ENCODE measurements at places on chromosomes 6 and 20.

GRCh38 chr6:25174678-25175077 lies 104.5 kb upstream of the CARMIL1 start:
- no peak for DNase-seq

DNA sequence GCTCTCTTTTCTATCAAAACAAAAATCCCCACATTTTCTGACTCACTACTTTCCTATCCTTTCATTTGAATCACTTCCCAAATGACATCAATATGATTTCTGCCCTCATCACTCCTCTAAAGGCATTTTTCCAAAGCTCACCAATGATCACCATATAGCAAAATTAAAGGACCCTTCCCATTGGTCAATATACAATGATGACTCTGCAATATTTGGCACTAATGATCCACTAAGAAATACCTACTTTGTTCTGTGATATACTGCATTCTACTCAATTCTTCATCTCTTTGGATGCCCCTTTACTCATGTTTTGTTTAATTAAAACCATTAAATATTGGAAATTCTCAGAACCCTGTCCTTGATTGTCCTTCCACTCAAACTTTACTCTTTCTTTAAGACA lies 200.3 kb upstream of the PTCHD4 start:
- no peak for DNase-seq

DNA sequence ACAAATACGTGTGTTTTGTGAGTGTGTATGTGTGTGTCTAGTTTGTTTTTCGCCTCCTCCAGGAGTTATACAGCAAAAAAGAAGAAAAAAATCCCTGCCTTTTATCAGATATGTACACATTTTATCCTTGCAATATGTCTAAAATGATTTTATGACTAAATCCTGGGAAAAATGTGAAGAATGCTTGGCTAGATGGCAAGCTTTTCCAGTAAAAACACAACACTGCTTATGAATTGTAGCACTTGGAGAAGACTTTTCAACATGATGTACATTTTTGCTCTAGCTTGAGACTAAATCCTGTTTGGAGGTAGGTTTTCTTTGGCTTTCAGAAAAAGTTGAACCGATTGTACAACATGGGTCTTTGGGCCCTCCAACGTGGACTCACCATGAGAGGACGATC lies 160.2 kb downstream of the GMPR start:
- DNase-seq = no peak

GRCh38 chr6:36224918-36225461 lies 28.4 kb downstream of the BRPF3 start:
- DNase-seq = no peak

DNA sequence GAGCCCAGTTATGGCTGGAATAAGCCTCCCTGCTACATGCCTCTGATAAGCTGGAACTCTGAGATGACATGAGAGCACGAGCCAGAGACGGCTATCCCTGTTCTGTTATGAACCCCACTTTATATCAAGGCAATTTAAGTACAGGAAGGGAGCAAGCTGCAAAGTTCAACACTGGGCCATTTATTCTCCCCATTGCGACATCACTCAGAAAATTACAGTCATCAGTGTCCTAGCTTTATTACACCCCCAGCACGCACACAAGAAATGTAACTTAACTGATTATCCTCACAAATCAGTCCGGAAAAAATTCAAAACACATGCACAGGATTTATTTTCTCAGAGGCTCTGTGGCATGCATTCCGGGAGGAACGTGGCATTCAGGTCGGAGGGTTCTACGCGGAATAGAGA lies 125.3 kb upstream of the SLC2A12 start:
- no peak for DNase-seq

DNA sequence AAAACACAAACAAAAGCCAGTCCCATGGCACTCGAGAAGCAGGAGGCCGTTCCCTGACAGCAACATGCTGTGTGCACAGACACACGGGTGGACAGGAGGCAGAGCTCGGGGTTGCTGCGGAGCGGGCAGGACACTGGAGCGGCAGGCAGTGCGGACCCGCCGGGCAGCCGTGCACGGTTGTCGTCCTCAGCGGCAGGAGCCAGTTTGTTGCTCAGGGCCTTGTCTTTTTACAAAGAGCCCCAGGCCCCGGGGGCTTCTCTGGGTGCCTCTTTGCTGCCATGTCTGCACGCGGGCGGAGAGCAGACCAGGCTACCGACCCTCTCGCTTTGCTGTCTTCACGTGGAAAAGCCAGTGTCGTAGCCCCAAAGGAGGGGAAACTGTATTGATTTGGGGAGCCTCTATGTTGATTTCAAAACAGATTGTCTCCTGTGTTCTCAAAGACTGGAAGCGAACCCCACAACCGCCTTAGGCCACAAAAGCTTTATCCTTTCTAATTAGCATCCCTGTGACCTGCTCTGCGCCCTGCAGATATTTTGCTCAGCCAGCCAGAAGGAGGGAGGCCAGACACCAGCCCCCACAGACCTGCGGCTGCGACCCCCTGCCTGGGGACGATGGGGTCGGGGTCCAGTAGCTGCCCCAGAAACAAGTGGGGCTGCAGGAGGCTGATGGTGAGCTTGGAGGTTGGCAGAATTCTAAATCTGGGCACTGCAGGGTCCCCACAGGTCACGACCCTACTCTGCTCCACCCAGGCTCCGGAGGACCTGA lies 50.2 kb downstream of the ERMARD start:
- no peak for DNase-seq

- no peak for DNase-seq
Observed at GRCh38 chr20:12821249-12821648, 187.5 kb upstream of the SPTLC3 start.

- DNase-seq = no peak
Observed at GRCh38 chr6:79186564-79186963, 47.9 kb downstream of the HMGN3 start.

GRCh38 chr6:291204-291696 lies 1.0 kb upstream of the DUSP22 start:
- DNase-seq = no peak

GRCh38 chr6:786946-787763 lies 94.2 kb upstream of the EXOC2 start:
- no peak for DNase-seq

DNA sequence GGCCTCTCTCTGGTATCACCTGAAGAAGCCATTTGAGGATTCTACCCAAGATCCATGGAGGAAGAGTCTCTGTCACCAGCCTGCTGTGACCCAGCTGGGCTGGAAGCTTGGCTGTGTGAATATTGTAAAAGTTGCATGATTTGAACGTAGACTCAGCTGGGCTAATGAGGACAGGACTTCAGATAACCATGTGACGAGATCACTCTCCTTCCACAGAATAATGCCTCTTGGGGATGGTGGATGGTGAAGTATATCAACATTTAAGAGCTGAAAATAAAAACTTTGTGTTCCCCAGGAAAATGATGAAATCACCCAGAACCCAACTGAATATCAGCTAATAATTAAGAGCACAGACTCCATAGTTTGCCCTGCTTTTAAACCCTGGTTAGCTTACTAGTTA lies 427.9 kb downstream of the CD83 start:
- DNase-seq = no peak

DNA sequence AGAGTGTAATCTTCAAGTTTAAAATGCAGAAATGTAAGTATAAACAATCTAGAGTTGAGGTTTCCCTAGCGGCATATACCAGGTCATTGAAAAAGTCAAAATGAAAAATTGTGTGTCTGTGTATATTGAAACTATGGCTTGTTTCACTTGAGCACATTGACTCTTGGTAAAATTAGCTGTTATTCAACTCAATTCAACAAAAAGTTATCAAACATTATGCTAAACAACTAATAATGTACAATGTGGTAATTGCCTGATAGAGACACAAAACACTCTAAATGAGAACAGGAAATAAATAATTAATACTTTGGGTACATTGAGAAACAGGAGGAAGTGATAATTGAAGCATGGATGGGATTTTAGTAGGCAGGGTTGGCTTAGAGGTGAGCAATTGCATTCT lies 444.8 kb downstream of the CDKAL1 start:
- no peak for DNase-seq

DNA sequence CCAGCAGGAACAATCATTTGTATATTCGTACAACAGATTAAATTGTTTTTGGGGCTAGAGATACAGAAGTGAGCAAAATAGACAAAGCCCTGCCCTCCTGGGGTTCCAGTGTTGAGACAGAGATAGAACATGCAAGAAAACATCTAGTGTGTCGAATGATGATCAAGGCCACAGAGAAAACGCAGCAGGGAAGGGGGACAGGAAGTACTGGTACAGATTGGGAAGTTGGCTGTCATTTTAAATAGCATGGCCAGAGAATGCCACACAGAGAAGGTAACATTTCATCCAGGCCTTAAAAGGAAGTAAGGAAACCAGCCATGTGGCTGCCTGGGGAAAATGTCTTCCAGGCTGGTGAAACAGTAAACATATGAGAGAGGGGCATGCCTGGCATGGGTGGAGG lies 202.6 kb upstream of the MYLIP start:
- no peak for DNase-seq

- no peak for DNase-seq
Observed at GRCh38 chr20:12243327-12243726, 325.6 kb downstream of the BTBD3 start.

DNA sequence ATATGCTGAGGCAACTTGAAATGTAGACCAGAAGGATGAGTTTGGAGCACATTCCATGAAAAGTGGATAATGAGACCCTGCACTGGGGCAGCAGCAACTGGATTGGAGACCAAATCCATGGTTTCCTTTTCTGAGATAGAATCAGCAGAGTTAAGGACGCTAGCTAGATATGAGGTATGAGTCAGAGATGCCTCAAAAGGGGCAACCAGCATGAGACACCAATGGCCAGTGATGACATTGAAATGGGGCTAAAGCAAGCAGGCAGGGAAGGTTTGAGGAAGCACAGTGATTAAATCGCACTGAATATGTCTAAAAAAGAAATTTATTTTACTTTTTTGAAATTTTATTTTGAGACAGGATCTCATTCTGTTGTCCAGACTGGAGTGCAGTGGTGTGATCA lies 802.4 kb downstream of the TFAP2A start:
- no peak for DNase-seq

DNA sequence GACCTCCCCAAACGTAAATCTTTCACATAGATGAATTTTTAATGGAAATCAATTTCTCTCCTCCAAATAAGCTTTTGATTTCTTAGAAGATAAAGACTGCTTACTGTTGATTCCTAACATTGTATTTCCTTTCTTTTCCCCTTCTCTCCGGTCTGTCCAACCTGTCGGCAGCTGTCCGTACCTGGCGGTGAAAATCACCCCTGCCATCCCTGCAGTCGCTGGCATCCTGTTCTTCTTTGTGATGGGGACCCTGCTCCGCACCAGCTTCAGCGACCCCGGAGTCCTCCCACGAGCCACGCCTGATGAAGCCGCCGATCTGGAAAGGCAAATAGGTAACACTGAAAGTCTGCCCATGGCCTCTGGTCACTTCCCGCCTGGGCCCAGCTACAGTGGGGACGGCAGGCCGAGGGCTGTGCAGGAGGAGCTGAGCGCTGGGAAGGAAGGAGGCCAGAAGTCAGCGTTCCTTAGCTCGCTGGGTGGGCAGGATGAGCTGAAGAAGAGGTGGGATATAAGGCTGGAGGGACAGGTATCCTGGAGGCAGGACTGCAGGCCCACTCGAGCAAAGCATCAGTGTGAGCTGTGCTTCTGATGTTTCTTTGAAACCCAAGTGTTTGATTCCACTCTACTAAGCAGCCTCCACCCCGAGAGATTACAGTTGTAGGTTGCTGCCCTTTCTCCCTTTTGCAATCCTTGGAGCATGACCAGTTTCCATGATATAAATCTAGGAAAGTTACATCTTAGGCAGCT lies 161.6 kb downstream of the ZDHHC14 start:
- no peak for DNase-seq

GRCh38 chr20:47710665-47711045 lies 74.6 kb downstream of the SULF2 start:
- DNase-seq = no peak

GRCh38 chr20:56925831-56926170 lies 296.7 kb downstream of the TFAP2C start:
- DNase-seq = no peak

DNA sequence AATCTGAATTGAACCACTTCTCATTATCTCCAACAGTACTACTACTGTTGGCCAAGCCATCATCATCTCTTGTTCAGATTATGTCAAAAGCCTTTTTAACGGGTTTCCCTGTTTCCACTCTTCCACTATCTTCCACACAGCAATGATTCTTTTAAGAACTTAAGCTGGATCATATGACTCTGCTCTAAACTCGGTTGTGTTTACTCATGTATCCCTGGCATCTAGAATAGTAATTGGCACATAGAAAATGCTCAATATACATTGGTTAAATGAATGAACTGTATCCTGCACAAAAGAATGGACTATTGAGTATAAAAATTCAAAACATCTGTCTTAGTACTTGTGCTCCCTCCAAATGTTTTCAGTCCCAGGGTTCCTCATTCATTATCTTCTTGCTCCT lies 2.8 kb upstream of the COX7A2 start:
- no peak for DNase-seq

GRCh38 chr20:58669287-58670006 lies 18.4 kb downstream of the STX16 start:
- no peak for DNase-seq

DNA sequence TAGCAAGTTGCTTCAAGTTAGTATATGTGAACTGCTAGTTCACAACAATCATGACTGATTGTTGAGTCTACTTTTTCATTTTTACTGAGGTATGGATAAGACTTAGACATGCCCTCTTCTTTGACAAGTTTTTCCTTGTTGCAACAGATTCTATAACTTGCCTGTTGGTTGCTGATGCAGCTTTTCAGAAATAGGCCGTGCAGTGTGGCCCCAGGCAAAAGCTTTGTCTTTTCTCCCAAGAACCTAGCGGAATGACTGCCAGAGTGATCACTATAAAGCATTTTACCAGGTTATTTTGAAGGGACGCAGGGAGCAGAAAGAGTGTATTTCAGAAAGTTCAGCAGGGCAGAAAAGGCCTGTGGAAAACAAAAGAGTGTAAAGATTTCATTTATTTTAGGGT lies 16.0 kb downstream of the HECA start:
- no peak for DNase-seq

DNA sequence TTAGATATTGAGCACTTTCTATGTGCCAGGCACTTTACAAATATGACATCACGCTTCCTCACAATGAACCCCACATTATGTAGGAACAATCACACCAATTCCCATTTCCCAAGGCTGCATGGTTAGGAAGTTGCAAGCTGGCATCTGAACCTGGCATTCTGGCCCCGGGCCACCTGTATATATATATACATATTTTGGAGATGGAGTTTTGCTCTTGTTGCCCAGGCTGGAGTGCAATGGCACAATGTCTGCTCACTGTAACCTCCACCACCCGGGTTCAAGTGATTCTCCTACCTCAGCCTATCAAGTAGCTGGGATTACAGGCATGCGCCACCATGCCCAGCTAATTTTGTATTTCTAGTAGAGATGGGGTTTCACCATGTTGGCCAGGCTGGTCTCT lies 30.4 kb downstream of the SRC start:
- no peak for DNase-seq

DNA sequence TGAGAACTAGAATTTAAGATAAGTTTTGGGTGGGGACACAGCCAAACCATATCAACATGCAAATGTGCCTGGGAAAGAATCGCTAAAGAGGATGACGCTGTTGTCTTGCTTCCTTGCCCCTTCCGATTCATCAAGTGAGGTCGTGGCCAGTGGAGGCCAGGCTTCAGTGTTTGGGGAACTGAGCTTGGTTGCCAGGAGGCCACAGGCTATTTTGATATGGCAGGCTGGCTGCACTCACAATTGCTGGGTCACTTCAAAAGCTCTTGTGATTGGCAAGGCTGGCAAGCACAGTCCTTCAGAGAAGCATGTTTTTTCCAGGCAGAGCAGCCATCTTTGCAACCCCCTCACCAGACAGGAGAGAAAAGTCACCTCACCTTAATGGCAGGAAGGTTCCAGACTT lies 45.8 kb downstream of the SAMD5 start:
- DNase-seq = no peak

All from NCI-H2227 treated with DMSO at 0.1 percent for 48 hours (cell line).